Skeletal muscle tissue (tissue), 5 donors: ENCODE measurements at places on chromosomes 2 and 18. TPM values are rescaled to one million over a fixed set of nuclear protein-coding genes. Genes with fewer than 3 reads are reported as not detected.

The ACTG2 gene
- 1.6 TPM for total RNA-seq

The GRB14 gene
- 5.7 TPM for total RNA-seq

The SMYD1 gene
- total RNA-seq: 147 TPM

The LONRF2 gene
- total RNA-seq: 1.0 TPM

The CCDC148 gene
- total RNA-seq: 0.52 TPM

The NT5C1B gene
- not detected for total RNA-seq
